ENCODE measurements at places on chromosomes 16 and 17.

DNA sequence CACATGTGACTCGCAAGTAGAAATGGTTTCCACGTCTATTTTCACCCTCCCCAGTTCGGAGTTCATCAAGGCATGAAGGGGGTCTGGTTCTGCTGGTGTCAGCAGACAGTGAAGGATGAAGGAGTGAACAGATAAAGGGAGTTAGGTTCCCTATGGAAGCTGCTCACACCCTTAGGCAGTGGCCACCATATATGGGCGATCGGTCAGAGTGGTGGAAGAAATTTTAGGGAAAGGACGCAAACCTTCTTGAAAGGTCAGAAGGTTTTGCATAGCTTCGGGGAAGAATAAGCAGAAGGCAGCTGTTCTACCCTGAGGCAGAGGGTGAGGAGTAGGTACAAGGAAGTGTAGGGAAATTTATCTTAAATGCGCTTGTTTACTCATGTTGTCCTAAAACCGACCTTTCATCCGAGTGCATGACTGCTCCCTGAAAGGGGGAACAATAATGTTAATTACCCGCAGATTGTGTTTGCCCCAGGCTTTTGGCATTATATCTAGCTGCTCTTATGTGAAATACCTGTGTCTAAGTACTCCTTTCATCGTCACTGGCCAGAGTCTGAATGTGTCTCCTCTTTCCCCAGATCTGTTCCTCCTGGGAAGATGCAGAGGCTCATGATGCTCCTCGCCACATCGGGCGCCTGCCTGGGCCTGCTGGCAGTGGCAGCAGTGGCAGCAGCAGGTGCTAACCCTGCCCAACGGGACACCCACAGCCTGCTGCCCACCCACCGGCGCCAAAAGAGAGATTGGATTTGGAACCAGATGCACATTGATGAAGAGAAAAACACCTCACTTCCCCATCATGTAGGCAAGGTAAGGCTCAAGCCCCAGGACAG is 12.5 kb downstream of the CDH5 start:
- DNase-seq, result no peak

- DNase-seq, result no peak
Observed at GRCh38 chr16:4699046-4699556, 5.7 kb downstream of the NUDT16L1 start.

DNA sequence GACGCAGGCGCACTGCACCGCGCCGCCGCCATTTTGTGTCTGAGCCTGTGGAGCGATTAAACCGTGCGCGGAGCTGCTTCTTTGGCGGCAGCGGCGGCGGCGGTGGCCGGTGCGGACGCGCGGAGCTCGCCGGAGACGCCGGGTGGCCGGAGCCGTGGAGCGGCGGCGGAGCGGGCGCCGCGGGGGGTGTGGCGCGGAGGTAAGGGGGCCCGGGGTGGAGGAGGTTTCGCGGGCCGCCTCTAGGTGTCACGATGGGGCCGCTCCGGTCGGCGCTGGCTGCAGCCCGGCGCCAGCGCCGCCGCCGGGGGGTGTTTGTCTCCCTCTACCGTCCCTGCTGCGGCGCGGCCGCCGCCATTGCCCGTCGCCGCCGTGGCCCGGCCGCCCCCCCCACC is at the start of gene CTCF:
Gene CTCF (plus strand): TSS at position 1 of the 392 bp plus-strand sequence. CDS start 48,307 bp downstream, outside the sequence.
- DNase-seq, result peak; percentile 72

DNA sequence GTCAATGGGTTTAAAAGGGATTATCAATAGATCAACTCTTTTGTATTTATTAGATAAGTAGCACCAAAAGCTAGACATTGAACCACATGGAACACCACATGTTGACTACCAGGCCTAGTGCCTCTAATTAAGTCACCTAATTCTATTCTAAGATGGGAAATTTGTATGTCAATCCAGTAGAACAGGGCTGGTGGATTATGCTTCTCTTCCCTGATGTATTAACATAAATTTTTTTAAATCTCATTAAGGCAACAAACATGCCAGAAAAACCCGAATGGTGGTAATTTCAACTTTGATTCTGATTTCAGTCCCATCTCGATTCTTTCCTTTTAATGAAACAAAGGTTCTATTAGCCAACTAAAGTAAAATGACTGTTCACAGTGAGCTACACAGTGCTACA is 92.6 kb downstream of the KANSL1 start:
- DNase-seq, result no peak

- no peak for DNase-seq
Observed at GRCh38 chr17:8844229-8845218, 22.9 kb downstream of the PIK3R6 start.

DNA sequence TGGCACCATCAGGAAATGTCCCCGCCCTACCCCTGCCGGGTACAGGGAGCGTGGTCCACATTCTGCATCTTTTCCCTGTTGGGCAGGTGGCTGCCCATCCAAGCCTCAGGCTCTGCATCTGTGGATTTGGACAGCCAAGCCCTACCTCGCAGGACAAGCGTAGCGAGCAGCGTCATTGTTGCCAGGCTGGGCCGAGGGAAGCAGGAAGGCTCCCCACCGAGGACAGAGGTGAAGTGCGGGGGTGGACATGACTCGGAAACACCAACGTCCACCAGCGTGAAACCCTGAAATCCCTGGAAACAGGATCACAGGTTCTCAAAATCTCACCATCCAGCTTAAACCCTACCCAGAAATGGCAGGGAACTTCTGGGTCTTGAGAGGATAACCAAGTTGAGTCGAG is 73.6 kb downstream of the SOCS1 start:
- DNase-seq, result no peak

DNA sequence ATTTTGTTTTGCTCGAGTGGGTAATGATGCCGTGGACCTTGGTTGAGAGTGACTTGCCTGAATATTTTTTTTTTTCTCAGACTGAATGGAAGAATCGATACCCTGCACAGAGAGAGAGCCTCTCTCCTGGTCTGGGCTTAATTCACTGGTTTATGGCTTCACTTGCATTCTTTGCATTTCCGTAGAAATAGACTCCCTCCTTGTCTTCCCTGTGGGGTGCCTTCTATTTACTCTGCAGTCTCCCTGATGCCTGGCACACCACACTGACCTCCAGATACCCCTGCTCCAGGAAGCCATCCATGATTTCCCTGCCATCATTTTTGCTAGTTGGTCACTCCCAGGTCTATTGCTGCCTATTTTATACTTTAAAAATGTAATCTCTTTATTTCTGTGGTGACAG is 238.0 kb downstream of the SNX29 start:
- no peak for DNase-seq

- DNase-seq, result no peak
Observed at GRCh38 chr17:81432941-81433340, 37.7 kb downstream of the BAHCC1 start.

- peak; percentile 30 for DNase-seq
Observed at GRCh38 chr16:54171626-54172537, 114.7 kb downstream of the IRX3 start.

DNA sequence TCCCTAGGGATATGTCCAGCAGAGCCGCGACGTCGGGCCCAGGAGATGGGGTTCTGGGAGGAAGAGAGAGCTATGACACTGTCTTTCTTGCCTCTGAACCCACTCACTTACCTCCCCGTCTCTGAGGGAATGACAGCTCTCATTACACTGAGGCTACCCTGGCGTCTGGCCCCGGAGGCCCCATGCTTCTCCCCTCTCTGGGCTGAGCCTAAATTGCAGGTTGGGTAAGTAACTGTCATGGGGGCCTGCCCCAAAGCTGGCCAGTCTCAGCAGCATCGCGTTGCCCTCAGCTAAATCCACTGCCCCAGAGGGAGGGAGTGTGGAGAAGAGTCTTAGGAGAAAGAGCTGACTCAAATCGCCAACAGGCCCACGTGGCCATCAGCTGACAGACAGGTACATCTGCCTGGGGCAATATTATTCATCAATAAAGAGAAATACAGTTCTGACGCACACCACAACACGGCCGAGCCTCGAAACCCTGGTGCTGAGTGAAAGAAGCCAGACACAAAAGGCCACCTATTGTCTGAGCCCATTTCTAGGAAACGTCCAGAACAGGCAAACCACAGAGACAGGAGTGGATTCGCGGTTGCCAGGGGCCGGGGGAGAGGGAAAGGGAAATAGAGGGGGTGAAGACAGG is 156.4 kb downstream of the C16orf95 start:
- DNase-seq, result no peak

DNA sequence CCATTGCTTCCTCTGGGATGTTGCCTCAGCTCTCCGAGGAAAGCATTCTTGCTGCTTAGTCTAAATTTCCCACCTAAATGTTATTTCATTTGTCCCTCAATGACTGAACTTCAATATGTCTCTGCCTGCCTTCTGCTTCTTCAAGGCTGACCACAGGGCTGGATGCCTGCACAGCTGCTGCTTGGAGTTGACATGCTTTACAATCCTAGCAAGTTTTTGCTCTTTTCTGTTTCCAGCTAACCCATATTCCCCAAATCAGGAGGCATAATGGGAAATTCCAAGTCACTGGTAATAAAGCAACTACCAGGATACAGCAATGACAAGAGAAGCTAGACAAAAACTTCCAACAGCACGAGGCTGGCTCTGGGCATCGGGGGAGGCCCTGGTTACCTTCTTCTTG is 48.9 kb downstream of the GTF3C1 start:
- no peak for DNase-seq

DNA sequence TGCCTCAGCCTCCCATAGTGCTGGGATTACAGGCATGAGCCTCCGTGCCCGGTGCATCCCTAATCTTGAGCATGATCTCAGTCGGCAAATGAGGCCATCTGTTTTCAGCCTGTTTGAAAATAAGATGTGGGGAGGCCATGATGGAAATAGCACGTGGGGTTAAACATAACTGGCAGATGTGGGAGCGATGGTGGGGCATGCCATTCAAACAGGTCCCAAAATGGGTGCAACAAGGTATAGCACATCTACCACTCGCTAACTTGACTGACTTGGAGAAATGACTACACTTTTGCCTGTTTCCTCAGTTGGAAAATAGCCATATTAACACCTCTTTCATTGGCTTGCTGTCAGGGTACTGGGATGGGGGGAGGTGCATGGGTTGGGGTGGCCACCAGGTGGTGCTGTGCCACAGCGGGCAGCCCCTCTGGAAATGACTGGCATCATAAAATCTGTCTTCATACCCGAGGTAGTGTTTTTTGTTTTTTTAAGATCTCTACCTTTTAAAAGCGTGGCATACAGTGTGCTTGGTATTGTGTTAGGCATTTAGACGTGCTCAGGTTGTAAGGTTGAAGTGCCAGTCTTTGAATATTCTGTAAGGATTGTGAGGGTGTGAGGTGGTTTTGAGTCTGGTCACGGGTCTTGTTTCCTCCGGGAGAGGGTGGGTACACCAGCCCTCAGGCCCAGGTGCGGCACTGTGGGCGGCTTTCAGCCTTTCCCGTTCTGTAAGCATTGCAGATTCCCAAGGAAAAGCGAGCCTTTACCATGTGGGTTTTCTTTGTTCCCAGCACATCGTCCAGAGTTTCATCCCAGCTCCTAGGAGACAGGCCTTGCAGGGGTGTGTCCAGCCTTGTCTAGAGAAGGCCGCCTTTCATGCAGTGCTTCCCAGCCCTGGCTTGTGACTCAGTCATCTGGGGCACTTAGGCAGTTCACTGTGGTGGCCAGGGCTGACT is 2.9 kb upstream of the TTYH2 start:
- DNase-seq, result peak; percentile 61

- DNase-seq, result no peak
Observed at GRCh38 chr17:56159826-56160380, 6.6 kb downstream of the ANKFN1 start.

GRCh38 chr17:67469208-67469980 is 92.3 kb downstream of the PITPNC1 start:
- DNase-seq, result no peak

DNA sequence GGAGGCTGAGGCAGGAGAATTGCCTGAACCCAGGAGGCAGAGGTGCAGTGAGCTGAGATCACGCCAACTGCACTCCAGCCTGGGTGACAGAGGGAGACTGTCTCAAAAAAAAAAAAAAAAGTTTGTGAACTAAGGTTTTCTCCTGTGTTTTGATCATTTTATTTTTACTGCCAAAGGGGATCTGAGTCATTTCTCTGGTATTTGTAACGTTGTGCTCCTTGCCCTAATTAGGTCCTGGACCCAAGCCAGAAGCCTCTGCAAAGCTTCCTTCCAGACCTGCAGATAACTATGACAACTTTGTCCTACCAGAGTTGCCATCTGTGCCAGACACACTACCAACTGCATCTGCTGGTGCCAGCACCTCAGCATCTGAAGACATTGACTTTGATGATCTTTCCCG is 32.1 kb downstream of the IST1 start:
- DNase-seq, result peak; percentile 95

- no peak for DNase-seq
Observed at GRCh38 chr17:17021194-17021863, 20.9 kb upstream of the MPRIP start.

- no peak for DNase-seq
Observed at GRCh38 chr16:82360024-82360783, 190.2 kb upstream of the MPHOSPH6 start.

GRCh38 chr16:11447272-11447671 is 102.0 kb downstream of the RMI2 start:
- DNase-seq, result no peak

- DNase-seq, result peak; percentile 15
Observed at GRCh38 chr17:27241346-27241946, 52.5 kb upstream of the WSB1 start.

DNA sequence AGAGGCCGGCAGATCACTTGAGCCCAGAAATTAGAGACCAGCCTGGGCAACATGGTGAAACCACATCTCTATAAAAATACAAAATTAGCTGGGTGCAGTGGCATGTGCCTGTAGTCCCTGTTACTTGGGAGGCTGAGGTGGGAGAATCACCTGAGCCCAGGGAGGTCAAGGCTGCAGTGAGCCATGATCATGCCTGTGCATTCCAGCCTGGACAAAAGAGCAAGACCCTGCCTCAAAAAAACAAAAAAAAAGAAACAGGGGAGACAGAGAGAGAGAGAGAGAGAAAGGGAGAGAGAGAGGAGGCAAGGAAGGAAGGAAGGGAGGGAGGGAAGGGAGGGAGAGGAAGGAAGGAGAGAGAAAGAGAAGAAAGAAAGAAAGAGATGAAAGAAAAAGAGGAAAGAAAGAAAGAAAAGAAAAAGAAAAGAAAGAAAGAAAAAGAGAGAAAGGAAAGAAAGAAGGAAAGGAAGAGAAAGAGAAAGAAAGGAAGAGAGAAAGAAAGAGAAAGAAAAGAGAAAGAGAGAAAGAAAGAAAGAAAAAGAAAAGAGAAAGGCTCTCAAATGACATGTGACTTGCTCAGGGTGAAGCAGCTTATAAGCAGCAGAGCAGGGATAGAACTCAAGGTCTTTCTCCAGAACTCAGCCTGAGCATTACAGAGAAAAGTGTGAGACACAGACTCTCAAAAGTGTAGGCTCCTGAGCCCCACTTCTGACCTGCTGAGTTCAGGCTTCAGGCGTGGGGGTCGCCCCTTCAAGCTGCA is 15.5 kb downstream of the CX3CL1 start:
- no peak for DNase-seq

DNA sequence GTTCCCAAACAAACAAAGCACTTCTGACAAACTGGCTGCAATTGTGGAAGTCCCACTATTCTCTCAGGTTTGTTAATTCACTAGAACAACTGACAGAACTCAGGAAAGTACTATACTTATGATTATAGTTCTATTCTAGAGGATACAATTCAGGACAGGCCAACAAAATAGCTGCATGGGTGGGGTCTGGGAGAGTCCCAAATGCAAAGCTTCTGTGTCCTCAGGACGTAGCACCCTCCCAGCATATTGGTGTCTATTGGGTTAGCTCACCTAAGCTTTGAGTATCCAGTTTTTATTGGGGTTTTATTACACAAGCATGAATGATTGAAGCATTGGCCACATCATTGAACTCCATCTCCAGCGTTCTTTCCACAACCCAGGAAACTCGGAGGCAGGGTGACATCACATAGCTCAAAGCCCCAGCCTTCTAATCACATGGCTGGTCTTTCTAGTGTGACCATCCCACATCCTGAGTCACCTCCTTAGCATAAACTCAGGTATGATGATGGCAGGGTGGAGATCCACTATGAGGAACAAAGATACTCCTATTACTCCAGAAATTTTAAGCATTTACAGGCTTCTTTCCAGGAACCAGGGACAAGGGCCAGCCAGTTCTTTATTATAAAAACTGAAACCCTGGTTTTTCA is 43.9 kb upstream of the CCNF start:
- peak; percentile 17 for DNase-seq

All from HFFc6 (cell line).